ENCODE measurements at places on chromosomes 6 and 20.
A peak's percentile ranks its signal among the peaks of the same experiment; 100 is the strongest.

- no peak for DNase-seq
Measured at GRCh38 chr6:150276168-150276936, 92.5 kb upstream of the IYD start.

DNA sequence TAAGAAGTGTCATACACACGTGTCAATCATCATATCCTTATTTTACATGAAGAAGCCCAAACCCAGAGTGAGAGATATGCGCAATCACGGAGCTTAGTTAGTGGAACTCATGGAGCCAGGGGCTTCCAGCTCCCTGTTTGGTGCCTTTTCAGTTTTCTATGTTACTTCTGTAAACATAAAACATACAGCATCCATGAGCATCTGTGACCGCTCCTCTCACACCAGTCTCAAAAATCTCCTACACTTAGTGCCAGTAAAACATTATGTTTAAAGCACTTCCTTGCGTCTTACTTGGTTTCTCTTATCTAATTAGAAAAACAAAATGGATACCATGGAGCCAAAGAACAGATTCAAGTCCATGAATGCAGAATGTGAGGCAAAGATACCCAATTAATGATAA, 240.4 kb downstream of the SLC35F1 start:
- no peak for DNase-seq

DNA sequence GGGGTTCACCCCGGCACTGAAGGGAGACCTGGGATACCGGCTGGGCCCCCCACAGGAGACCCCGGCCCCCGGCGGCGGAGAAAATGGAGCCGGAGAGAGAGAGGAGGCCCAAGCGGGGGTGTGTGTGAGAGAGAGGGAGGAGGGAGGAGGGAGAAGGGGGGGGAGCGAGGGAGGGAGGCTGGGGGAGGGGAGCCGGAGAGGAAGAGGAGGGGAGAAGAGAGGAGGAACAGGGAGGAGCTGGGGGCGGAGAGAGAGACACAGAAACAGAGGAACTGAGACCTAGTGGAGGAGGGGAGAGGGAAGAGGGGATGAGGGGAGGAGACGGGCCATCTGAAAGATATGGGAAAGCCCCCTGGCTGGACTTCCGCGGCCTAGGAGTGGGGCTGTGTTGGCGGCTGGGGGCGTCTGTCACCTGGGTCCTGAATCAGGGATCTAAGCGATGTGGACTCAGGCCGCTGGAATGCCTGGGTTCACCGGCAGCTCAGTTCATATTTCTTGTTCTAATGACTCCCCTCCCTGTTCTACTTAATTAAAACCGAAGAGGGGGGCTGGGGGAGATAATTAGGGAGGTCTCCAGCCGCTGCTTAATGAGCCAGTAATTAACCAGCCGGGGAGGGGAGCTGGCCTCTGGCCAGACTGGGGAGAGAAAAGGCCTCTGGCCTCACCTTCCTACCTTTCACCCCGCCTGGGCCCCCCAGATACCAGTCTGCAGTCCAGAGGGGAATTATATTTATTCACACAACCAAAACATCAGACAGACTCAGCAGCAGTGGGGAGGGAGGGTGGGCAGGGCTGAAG, at the start of gene PBX2:
Gene PBX2 (minus strand): TSS at position 149 of the 798 bp plus-strand sequence. CDS start 287 bp downstream, outside the sequence.
- DNase-seq = peak; percentile 36

DNA sequence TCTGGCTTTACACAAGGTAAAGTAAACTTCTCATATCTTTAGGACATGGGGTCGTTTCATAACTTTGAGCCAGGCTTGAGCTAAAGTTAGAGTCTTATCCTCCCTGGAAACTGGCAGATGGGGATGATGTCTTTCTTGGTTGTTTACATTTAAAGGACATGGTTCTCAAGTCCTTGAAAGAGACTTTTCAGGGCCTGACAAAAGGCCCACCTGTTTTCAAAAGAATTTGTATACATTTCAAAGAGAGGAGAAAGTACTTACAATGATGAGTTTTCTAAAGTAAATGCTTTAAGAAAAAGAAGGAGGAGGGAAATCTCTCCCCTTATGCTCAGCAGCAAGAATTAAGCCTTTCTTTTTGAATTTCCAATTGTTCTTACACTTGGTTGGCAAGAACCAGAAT, 45.7 kb upstream of the TINAG start:
- DNase-seq = no peak

- DNase-seq = no peak
Measured at GRCh38 chr6:36954262-36954931, at the start of gene PI16. Gene PI16, plus strand, starts transcription at chr6:36954738. Its CDS starts 23 bp downstream, at chr6:36954761.

GRCh38 chr20:38184101-38184500, 19.0 kb upstream of the TGM2 start:
- DNase-seq = no peak

- peak; percentile 87 for DNase-seq
Measured at GRCh38 chr6:44265007-44265721, at the start of gene NFKBIE. Gene NFKBIE, minus strand, starts transcription at chr6:44265551. Its CDS starts 205 bp downstream, at chr6:44265346.

Data from NCI-H187 (cell line).